A673 (cell line): ENCODE measurements at places on chromosomes 12 and 14. TPM values are rescaled to one million over a fixed set of nuclear protein-coding genes. Genes with fewer than 3 reads are reported as not detected.
A peak's percentile ranks its signal among the peaks of the same experiment; 100 is the strongest.

GRCh38 chr14:62143245-62143644 lies 381.0 kb downstream of the SNAPC1 start:
- H3K27me3 ChIP-seq, result no peaks in the 10 kb centered on the region
- no peak for DNase-seq
- H3K36me3 ChIP-seq, result no peaks in the 10 kb centered on the region
- no peak overlapping the region for H3K4me3 ChIP-seq

GRCh38 chr14:68979021-68979721 lies at the start of gene ACTN1:
Gene ACTN1, minus strand, starts transcription at chr14:68979302. Its CDS starts 246 bp downstream, at chr14:68979056.
- peak; percentile 99 for DNase-seq
- H3K27ac ChIP-seq, result peak within 1 kb of the TSS; percentile 96
- H3K4me1 ChIP-seq, result peaks cover 13% of the 10 kb centered on the region

DNA sequence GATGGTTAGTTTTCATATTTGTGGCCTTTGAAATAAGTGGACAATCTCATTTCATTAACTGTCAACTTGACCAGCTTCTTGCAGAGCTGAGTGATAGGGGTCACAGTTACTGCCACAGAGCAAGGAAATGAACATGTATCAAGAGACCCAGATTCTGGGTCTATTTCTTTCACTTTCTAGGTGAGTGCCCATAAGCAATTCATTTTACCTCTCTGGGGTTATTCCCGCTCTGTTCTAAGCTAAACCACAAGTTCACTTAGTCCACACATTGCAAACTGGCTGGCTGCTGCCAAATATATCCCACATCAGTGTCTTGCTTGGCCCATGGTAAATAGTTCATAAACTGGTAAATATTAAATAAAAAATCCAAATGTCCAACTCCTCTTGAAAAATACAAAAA lies 29.9 kb downstream of the GPHB5 start:
- H3K36me3 ChIP-seq, result no peaks in the 10 kb centered on the region
- DNase-seq, result no peak
- no peak overlapping the region for H3K27ac ChIP-seq
- H3K4me3 ChIP-seq, result no peak overlapping the region
- no peaks in the 10 kb centered on the region for H3K27me3 ChIP-seq

GRCh38 chr12:7857971-7858370 lies 14.7 kb downstream of the SLC2A14 start:
- no peak overlapping the region for H3K27ac ChIP-seq
- DNase-seq, result no peak
- H3K4me1 ChIP-seq, result peaks cover 18% of the 10 kb centered on the region
- H3K4me3 ChIP-seq, result no peak overlapping the region
- H3K27me3 ChIP-seq, result no peaks in the 10 kb centered on the region

Gene LRP1
- total RNA-seq, result 31.0 and 43.6 TPM in 2 replicates
